Stimulated activated CD4-positive, alpha-beta T cell treated with anti-CD3 and anti-CD28 coated beads, Interleukin-1b, Interleukin-23, amount 100 ng/mL, for 1 hour (primary cell): ENCODE measurements at places on chromosomes 11 and 22.

DNA sequence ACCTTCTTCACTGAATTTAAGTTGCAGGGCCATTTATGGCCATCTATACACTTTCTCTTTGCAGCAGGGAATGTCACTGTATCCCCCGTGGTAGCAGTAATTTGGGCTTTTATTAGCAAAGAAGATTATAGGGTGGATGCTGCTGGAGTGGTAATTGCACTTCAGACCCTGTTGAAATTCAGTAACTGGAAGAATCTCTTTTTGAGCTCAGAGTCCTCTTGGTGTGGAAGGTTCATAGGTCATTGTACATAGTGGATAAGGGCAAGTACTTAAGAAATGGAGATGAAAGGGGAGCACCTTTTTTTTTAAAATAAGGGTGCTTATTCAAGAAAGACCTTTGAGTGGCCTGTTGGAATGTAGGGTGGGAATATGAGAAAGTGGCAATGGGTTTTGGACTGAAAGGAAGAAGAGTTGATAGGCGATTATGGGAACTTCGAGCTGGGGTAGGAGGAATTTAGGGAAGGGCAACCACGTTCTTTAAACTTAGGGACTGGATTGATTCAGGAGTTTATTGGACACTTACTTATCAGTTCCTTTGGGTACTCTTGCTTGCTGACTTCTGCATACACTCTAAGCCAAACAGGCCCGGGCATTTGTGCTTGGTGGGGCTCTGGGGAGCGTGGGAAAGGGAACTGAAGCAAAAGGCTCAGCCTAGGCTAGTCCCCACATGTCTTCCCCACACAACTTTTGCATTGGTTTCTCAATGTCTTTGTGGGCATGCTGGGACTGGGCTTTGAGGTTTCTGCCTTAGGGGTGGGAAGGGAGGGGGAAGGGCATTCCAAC is 26.5 kb downstream of the CTNND1 start:
- DNase-seq = no peak

GRCh38 chr11:26350002-26350401 is 18.1 kb downstream of the ANO3 start:
- no peak for DNase-seq

GRCh38 chr11:27041141-27041899 is 705 bp downstream of the BBOX1 start:
- DNase-seq = no peak

- no peak for DNase-seq
Measured at GRCh38 chr11:59283825-59284772, 71.4 kb upstream of the MPEG1 start.

DNA sequence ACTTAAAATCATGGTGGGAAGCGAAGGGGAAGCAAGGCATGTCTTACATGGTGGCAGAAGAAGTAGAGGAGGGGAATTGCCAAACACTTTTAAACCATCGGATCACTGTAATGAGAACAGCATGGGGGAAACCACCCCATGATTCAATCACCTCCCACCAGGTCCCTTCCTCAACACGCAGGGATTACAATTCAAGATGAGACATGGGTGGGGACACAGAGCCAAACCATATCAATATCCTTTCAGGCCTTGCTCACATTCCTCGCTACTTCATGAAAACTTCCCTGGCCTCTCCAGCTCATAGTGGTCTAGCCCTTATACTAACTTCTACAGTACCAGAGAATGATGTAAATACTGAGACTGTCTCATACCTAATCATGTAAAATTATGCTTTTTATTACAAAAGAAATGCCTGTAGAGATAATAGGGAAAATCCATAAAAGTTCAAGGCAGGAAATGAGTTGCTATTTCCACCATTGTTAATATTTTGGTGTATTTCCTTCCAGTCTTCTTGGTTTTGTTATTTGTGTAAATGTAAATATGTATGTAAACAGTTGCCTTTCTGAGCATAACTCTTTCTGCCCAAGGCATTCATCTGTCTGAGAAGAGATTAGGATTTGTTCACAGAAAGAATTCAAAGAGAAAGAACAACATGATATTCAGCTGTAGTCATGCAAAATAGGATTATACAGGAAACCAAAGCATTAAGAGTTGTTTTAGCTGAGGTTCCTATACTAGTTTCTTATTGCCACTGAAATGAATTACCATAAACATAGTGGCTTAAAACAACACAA is 104.3 kb upstream of the LDLRAD3 start:
- DNase-seq = no peak

GRCh38 chr11:73876424-73877310 is at the start of the genes COA4 and PAAF1:
TSS of gene COA4 (minus strand) at chr11:73876846. CDS start at chr11:73873378, 3,468 bp downstream.
TSS of gene PAAF1 (plus strand) at chr11:73876999. CDS start at chr11:73877022, 23 bp downstream.
- DNase-seq = peak; percentile 82

DNA sequence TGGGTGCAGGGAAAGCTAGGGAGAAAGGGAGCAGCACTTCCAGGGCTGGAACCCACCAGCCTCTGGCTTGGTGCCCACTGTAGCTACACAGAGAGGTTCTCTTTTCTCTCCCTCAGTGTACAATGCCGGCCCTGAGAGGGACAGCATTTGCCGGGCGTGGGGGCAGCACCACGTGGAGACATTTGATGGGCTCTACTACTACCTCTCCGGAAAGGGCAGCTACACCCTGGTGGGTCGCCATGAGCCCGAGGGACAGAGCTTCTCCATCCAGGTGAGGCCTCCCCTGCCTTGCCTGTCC is 6.1 kb downstream of the OTOG start:
- no peak for DNase-seq

DNA sequence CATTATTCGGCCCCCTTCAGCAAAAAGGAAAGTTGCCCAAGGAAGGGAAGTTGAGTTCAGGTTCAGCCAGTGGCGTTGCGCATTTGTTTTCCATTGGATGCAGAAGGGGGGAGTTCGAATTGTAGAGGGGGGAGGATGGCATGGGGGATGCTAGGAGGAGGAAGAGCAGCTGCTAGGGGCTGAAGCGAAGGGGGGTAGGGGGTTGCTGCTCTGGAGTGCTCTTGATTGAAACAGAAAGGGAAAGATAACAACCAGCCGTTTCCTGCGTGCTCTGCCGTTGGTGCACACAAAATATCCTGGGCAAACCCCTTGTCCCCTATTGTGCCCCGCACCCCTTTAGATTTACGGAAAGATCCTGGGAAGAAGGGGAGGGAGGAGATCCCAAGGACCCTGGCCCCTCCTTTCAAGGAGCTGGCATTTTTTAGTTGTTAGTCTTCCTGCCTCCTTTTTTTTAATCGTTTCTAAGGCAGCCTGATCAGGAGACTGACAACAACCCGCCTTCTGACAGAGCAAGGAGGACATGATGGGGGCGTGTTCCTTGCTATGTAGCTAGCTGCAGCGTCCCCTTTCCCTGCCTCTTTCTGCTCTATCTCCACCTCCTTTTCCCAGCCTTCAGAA is 2.1 kb downstream of the KMT2A start:
- DNase-seq = peak; percentile 6

DNA sequence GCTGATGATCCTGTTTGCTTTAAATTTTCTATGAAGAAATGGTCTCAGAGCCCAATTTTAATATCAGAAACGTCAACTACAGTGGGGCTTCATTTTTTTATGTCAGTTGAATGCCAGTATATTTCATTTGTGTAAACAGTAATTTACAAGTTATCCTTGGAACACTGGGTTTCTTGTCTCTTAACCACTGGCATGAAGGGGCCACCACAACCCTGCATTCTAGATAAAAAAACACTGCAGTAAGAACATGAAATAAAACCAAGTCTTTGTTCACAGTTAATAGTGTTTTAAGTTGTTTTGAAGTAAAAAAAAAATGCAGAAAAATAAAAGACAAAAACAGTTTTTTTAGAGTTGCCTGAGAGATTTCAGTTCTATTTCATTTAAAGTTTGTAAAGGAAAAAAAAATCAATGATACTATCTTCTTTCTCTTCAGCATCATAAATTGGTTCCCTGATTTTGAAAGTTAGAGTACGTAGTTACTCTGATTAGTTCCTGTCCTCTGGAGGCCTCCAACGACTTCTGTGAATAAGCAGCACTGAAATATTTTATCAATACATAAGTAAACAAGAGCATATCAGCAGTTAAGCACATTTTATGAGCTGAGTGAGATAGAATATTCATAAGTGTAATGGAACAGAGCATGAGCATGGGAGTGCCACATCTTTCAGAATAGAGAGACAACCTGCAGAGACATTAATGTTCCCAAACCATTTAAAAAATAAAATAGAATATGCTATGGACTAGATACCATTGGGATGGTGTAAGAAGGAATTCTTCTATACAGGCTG is 7.8 kb upstream of the DDI1 start:
- no peak for DNase-seq

DNA sequence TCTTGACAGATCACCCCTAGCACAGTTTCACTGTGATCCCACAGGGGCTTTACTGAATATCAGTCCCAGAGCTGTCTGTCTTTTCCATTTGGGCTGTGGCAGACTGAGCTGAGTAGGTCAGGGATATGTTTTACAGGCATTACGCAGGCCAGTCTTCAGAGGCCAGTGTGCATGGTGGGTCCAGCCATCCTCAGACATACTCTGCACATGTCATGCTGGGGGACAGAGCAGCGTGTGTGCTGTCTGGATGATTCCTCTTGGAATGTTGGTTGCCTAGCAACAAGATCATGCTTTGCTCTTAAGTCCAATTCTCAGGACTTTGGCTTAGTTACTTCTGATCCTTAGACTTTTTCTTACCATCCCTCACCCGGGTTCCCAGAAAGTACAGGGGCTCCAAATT is 736.5 kb downstream of the DLG2 start:
- DNase-seq = no peak

DNA sequence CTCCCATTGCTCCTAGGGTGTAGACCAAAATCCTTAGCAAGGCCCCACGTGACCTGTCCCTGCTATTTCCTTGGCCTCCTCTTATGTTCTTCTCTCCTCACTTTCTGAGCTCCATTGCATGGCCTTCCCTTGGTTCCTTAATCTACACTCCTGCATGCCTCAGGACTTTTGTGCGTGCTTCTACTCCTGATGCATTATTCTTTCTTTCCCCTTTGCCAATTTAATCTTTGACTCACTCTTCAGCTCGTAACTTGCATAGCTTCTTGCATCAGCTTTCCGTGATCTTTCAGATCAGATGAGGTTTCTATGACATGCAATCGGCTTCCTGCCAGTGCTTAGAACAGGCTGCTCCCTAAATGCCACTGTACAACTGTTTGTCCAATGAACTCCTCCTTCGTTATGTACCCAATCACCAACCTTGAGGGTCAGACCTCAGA is 261.6 kb upstream of the CADM1 start:
- no peak for DNase-seq

GRCh38 chr11:35662061-35662648 is 420 bp upstream of the TRIM44 start:
- DNase-seq = no peak

GRCh38 chr22:22721681-22722354 is 77.4 kb downstream of the GGTLC2 start:
- DNase-seq = peak; percentile 71

DNA sequence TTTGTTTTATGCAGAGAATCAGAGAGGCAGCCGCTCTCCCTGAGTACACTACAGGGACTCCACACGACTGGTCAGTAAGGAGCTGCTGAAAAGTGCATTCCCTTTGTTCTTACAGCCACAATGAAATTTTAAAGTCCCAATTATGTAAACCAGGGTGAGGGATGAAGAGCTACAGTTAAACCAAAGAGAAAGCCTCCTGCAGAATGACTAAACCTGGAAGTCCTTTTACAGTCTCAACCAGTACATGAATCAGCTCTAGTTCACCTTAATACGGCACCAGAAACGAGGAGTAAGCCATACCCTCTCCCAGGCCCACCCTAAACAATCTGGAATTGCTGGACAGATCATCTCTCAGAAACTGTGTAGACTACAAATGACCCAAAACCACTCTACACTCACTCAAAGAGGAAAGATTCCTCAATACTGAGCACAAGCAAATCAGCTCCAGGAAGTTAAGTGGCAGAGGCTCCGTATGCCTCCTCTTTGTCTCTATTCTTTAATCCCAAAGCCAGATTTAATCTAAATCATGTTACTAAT is 113.1 kb downstream of the RBFOX2 start:
- DNase-seq = no peak
